Amygdala (tissue), 56 donors: ENCODE measurements at places on chromosomes 3 and 15.

- peak; percentile 59 for DNase-seq
These were observed 70.7 kb upstream of the ABHD2 start for GRCh38 chr15:89017370-89018066.

DNA sequence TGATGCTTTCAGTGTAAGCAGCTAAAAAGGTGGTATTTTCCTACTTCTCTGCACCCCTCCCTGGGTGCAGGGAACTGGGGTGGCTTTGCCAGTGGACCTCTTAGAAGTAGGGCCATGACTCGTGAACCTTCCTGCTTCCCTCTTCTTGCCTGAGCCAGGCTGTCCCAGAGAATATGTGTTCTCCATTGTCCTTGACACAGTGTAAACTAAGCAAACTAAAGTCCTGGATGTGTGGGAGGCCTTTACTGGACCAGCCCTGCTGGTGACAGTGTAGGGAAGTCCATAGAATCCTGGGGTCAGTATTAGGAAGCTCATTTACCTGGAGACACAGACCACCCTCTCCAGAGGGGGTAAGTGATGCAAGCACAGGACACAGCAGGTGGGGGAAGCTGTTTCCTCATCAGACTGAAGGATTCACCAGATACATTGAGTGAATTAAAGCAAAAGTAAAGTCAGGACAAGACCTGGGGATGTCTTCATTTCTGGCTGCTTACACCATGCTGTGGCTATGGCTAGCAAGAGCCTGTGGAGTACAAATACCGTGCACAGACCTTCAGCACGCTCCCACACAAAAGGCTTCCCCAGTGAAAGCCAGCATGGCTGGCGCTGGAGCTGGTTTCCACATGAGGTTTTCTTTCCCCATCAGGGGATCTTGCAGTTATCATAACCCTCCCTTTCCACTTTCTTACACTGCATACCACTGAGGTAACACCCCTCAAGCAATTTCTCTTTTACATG lies 64.8 kb upstream of the LPP start:
- DNase-seq = no peak

- no peak for DNase-seq
These were observed 52.2 kb downstream of the WNT7A start for GRCh38 chr3:13827699-13828098.

GRCh38 chr3:38738630-38739395 lies 77.2 kb downstream of the SCN10A start:
- DNase-seq = no peak

GRCh38 chr3:45657853-45658252 lies 31.3 kb upstream of the SACM1L start:
- no peak for DNase-seq
